ENCODE measurements at places on chromosomes 5 and 9.

DNA sequence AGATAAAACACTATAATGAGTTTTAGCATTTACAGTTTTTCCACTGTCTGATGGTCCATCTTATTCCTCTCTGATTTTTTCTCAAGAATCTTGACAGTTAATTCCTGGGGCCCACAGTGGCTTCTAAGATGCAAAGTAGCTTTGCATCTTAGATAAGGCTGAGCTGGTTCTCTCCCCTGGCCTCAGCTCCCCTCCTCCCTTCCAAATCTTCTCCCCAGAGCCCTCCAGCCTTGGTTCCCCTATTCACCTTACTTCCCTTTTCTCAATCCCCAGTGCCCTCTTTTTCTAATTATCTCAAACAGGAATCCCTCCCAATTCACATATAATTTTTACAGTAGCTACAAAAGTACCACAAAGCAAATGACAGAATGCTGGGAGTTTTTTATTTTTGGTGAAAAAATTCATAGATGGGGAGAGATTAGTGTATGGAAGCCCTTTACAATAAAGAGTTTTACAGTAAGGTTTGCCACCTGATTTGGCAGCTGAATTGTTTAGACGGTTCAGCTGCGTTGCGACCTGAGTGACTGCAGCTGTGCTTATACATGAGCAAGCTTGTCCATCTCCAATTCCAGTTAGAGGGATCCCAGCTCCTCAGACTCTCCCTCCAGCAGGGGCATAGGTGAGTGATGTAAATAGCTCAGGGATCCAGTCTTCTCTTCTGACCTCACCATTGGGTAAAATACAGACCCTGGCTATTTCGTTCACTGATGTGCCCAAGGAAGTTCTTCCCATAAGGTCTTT, 51.4 kb upstream of the CKMT2 start:
- no peak for DNase-seq

GRCh38 chr9:8961186-8961851, 1161.7 kb upstream of the DMAC1 start:
- no peak for DNase-seq

DNA sequence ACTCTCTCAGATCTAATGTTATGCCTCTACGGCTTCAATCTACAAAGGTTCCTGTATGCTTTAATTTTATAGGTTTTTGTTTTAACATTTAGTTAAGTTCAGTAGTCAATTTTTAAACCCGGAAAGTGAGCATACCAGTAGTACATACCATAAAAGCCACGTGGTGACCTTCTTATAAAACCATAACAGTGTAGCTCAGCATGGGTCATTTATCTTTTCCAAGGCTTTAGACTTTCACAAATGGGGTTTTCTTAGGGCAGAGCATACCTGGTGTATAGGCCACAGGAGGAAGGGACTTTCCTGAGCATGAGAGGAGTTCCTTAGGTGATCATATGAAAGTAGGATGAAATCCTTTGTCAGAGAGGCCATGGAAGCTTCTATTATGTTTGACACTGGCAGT, 23.2 kb downstream of the ECM2 start:
- DNase-seq, result no peak

GRCh38 chr5:32319926-32320543, 7.3 kb upstream of the MTMR12 start:
- DNase-seq, result no peak

DNA sequence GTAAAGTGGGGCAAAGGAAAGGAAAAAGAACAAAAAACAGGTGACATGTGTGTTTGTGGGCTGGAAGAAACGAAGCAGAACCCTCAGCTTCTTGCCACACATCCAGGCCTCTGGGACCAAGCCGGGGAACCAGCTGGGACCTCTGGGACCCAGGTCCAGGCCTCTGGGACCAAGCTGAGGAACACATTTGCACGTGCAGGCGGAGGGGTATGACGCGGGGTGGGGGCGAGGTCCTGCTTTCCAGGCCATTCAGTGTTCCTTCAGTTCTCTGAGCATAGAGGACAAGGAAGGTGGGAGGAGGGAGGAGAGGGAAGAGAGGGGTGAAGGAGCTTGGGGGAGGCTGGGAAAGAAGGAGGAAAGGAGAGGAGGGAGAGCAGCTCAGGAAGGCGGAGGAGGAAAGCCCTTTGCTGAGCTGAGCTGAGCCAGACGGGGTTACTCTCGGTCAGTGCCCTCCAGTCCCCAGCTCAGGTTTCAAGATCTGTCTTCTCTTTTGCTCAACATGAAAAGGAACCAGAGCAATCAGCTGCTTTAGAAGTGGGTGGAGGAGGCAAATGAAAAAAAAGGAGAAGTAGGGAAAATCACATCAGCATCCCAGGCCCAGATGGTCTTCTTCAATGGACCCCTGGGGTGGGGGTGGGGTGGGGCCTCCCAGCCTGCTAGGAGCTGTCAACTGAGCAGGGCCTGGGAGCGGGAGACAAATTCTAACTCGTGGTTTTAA, 59.1 kb downstream of the ABCA1 start:
- DNase-seq, result no peak

- DNase-seq, result no peak
These were observed 43.8 kb downstream of the YIPF5 start for GRCh38 chr5:144126707-144127106.

DNA sequence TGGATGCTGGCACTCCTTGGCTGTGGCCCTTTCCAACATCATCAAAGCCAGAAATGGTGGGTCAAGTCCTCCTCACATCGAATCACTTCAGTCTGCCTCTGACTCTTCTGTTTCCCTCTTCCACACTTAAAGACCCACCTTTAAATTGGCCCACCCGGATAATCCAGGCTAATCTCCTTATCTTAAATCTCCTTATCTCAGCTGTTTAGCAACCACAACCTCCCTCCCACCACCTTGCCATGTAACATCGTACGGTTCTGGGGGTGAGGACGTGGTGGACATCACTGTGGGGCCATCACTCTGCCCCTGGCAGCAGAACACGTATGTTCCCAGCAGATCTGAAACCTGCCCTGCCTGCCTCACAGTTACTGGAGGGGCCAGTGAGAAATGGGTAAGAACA, 11.5 kb downstream of the IGFBPL1 start:
- no peak for DNase-seq

GRCh38 chr5:100232736-100233135, 302.4 kb upstream of the FAM174A start:
- DNase-seq, result no peak

DNA sequence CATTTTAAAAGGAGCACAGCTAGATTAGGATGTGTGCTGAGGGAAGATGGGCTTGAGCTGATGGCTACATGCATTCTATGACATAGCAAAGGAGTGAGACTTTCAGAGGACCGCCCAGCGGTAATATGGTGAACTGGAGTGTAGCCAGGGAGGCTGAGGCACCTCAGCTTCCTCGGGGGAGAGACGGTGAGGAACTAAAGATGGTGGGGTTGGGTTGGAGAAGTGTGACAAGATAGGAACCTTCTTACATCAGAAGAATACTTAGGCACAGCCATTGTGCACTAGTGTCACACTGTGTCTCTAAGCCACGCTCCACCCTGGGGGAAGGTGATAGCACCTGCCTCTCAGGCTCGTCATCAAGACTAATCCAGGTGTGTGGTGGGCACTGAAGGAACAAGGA, 118.0 kb upstream of the IRX2 start:
- DNase-seq, result no peak

GRCh38 chr5:72144762-72145161, 37.5 kb downstream of the MAP1B start:
- DNase-seq, result no peak

DNA sequence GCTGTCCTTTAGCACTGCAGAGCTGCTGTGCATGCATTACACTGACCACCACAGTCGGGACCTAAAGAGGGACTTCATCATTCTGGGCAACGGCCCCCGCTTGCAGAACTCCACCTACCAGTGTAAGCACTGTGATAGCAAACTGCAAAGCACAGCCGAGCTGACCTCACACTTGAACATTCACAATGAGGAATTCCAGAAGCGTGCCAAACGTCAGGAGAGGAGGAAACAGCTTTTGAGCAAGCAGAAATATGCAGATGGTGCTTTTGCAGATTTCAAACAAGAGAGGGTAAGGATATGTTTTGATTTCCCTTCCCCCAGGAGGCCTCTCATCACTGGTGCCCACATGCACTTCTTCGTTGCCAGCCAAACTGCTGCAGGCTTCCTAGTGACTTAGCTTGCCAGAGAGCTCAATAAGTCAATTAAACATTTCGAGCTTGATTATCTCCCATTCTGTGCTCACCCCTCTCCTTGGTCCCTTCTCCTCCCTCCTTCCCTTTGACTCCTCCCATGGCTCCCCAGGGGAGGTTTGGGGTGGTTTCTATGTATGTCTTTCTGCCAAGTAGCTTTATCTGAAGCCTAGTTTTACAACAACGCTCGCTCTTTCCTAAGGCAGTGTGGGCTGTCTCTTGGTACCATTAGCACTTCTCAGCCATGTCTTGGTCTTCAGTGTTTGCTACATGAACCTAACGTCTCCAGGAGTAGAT, 66.7 kb downstream of the ZNF462 start:
- no peak for DNase-seq

GRCh38 chr5:56290378-56291078, 57.4 kb upstream of the ANKRD55 start:
- no peak for DNase-seq
